ENCODE measurements at places on chromosomes 11 and 22.

DNA sequence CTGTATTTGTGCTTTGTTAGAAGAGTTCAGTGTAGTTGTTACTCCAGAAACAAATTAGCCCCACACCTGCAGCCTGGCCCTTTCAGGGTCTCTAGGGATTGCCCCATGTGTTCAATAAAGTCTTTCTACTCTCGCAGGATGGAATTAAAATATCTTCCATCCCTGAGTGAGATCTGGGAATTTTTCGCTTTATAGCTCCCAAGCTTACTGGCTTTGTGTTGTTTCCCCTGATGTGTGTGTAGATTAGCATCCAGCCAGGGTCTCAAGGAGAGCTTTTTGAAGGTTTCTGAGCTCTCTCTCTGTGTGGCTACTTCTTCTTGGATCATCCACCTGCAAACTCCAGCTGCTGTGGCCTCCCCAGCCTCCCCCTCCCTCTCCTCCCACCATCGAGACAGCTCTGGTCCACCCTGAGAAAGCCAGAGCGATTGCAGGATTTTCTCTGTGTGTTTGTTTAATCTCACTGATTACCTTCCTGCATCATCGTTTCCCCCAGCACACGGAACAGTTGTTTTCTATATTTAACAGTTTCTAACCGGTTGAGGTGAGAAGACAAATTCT is 553.5 kb downstream of the TBC1D22A start:
- no peak for DNase-seq

GRCh38 chr11:126482586-126483108 is 127.2 kb downstream of the ST3GAL4 start:
- DNase-seq = no peak

DNA sequence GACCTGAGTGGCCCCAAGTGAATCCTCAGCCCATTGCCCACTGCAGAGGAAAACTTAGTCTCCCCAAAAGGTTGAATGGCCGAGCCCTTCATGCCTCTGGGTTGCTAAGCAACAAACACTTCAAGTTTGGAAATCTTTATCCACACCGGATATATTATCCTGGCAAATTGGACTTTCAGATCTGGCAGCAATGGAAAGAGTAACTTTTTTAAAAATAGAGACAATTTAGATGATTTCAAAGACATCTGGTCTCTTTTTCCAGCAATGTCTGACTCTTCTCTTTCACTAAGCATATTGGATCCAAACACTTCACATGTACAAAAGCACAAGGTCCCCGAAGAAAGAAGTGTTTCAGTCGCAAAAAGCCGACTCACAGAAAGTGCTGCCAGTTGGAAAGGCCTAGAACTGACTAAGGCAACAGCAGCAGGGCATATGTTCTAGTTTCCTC is 505.3 kb downstream of the SOX6 start:
- DNase-seq = no peak

DNA sequence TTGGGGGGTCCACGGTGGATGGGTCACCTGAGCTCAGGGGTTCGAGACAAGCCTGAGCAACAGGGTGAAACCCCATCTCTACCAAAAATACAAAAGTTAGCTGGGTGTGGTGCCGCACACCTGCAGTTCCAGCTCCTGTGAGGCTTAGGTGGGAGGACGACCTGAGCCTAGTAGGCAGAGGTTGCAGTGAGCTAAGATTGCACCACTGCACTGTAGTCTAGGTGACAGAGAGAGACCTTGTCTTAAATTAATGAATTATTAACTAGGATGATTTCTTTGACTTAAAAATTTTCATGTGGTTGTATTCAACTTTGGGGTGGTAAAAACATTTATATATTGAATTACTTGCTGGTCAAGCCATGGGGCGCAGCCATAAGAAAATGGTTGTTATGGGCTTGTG is 33.9 kb downstream of the CCDC83 start:
- no peak for DNase-seq

DNA sequence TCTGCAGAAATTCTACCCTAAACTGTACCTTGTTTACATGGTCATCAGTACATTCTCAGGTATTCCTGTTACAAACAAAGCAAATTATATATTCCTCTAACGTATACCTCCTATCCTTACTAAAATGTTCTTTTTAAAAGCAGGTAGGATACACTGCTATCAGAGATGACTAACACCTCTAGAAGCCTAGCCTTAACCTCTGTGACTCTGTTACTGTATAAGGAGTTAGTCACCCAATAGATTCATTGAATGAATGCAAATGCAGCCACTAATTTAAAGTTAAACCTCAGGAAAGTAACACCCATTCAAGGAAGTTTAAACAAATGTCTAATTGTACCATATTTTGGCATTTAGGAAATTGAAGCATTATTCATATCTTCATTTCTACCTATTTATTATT is 82.2 kb downstream of the FCHSD2 start:
- no peak for DNase-seq

DNA sequence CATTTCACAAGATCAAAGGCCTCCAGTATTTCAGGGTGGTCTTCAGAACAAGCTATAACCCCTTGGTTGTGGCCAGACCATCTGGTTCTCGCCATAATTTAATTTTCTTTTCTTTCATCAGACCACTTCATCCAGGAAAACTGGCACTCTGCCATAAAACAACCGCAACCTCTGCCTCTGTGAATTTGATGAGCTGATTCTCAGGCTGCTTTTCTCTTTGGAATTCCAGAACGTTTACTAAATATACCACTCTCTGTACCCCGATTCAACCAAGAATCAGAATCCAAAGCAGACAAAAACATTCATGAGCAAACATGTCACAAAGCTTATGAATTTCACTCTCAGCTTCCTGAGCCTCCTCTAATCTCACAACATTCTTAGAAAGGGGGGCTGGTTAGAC is 331.8 kb upstream of the SYN3 start:
- no peak for DNase-seq

DNA sequence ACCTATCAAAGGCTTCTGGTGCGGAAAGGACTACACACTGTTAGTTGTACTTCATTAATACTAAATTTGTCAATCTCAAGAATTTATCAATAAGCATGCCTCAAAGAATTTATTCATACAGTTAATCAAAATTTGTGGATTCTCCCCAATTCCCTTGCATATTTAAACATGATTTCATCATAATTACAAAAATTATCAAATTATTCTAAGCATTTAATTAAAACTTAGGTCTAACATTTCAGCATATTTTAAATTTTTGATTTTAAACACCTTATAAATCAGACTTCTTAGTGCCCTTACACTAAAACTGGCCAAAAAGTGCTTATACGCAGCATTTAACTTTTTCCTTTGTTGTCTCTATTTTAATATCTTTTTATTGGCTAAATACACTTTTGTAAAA is 13.8 kb upstream of the SERPIND1 start:
- DNase-seq = no peak

DNA sequence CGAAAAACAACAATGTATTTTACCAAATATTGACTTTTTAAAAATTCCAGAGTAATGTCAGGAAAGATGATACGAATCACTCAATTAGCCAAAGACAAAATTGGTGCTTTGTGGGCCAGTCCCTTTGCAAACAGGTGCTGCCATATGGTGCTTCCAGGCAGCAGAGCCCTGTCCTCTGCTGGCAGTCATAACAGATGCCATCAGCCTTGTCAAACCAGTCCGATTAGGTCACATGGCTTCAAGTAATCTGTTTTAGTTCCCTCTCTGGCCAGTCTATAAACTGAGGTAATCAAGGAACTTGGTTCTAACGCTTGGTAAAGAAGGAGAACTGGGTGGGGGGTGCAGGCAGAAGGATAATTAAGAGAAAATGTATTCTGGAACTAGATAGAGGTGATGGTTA is 49.1 kb upstream of the CAPRIN1 start:
- no peak for DNase-seq

DNA sequence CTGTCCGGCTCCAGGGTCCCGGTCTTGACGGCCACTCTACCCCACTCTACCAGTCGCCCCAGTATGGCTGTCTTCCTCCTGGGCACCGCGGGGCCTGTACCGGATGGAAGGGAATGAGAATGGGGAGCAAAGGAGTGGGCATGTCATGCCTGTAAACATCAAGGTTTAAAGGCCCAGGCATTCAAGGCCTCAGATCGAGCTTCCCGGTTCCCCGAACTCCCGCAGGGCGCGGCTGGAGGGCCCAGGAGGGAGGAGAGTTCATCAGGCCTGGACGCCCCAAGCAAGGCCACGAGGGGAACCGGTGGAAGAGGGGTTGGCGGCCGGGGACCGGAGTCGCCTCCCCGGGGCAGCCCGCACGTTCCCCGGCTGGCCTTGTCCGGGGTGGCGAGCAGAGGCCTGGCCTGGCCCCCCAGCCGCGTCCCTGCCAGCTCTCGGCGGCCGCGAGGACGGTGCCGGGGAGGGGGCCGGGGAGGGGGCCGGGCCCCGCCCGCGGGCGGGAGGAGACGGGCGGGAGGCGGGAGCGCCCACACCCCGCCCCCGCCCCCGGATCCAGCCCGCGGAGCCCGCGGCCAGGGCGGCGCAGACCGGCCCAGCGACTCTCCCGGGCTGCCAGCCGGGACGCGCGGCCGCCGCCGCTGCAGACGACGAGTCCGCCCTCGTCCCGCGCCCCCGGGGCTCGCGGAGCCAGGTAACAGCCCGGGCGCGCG is at the start of gene CDC42EP1:
TSS of gene CDC42EP1 (plus strand) at position 580 of the 707 bp plus-strand sequence. CDS start 5,870 bp downstream, outside the sequence.
- no peak for DNase-seq

GRCh38 chr11:33027233-33027632 is 11.6 kb downstream of the DEPDC7 start:
- DNase-seq = no peak

DNA sequence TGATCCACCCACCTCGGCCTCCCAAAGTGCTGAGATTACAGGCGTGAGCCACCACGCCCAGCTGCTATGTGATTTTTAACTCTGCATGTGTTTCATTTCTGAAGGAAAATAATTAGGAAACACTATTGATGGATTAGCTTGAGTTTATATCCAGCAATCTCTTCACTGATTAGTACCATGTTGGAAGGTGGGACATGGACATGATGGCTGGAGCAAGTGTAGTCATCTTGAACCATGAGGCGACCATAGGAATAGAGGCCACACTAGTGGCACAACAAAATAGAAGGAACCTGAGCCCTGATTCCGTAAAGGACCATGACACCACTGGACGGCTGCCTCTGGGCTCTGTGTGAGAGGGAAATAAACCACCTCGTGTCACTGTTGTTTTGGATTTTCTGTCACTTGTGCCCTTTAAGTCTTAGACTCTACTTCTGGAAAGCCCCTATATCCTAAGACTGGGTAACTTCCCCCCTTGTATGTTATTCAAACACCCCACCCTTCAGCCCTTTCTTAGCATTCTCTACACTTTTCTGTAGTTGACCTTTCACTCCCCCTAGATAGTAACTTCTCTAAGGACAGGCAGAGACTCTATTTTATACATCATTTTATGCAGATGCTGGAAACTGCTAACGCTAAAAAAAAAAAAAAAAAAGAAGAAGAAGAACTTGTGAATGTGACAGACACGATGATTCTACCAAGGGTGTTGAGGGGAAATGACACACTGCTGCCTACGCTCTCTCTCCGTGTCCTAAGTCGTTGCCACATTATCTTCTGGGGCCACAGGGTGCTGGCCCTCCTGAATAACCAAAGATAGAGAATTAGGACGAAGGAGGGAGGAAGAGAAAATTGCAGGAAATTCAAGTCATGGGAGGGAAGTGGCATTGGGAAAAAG is 2.7 kb upstream of the VPS37C start:
- no peak for DNase-seq

GRCh38 chr22:48478124-48478523 is 1349.5 kb downstream of the BRD1 start:
- no peak for DNase-seq

- DNase-seq = peak; percentile 75
Observed at GRCh38 chr11:118251858-118252652, at the start of gene MPZL3. TSS of gene MPZL3 (minus strand) at chr11:118252365. CDS start at chr11:118252294, 71 bp downstream.

DNA sequence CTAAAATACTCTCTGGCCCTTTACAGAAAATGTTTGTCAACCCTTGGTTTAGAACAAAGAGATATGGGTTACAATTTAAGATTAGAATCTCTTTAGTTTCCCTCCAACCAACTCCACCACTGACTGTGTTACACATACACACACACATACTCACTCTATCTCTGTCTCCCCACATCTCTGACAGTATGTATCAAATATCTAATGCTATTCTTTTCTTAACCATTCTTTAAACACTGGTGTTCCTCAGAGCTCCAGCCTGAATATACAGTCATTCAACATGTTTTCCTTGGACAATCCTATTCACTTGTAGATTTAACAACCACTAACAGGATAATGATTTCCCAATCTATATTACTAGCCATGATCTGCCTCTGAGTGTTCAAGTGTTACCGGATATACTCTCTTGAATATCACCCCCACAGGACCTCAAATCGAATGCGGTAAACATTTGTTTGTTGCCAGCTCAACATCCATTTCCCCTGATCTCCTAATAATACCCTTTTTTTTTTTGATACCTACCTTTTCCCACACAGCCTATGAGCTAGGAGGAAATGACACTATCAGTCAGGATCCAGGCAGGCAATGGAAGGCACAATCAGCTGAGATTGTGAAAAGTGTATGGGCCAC is 6.1 kb downstream of the MPZL3 start:
- no peak for DNase-seq

DNA sequence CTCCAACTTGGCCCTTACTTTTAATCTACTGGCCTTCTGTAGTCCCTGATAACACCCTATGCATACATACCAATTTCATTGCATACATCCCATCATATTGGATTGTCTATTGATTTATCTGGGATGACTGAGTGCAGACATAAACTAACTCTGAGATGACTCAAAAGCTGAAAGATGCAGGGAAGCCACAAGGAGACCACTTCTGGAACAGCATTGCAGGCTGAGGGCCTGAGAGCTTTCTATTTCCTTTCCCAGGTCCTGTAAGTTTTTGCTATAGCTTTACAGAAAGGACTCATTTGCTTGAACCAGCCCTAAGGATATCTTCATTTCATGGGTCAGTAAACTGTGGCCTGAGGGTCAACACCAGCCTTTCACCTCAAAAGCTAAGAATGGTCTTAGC is 15.1 kb upstream of the SPON1 start:
- DNase-seq = no peak

DNA sequence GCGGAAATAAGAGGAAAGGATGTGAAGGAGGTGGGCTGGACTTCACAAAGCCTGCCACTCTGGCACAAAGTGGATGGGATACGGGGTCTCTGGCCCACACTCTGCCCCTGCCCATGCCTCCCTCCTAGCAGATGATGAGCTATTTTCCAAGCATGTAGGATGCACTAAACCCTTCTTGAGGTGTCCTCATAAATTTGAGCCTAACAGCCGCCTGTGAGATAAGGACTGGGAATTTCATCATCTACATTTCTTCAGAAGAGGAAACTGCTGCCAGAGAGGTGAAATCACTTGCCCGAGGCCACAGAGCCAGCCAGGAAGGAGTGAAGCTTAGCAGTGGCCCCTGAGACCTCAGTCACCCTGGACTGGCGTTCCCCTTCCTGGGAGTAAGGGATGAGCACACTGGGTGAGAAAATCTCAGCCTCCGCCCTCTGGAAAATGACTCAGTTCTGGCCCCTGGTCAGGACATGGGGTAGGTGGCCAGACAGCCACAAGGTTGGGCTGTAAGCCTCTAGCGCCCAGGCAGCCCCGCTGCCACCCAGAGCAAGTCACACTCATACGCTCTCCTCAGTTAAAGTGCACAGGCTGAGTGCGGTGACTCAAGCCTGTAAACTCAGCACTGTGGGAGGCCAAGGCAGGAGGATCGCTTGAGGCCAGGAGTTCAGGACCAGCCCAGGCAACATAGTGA is 27.9 kb downstream of the MB start:
- no peak for DNase-seq

GRCh38 chr11:129190087-129190486 is 2.0 kb downstream of the ARHGAP32 start:
- DNase-seq = no peak

GRCh38 chr11:73399636-73400035 is 23.4 kb downstream of the RELT start:
- no peak for DNase-seq

- DNase-seq = no peak
Observed at GRCh38 chr11:73854680-73855079, 22.0 kb downstream of the COA4 start.

- DNase-seq = peak; percentile 58
Observed at GRCh38 chr11:95154514-95154913, 64.9 kb downstream of the ENDOD1 start.
